ENCODE measurements at places on chromosomes 2 and 18. TPM values are rescaled to one million over a fixed set of nuclear protein-coding genes. Genes with fewer than 3 reads are reported as not detected.

The NEURL3 gene
- total RNA-seq, result not detected

The SRD5A2 gene
- total RNA-seq, result under 0.01 TPM

The SMC6 gene
- total RNA-seq, result 39.3 TPM

The INSIG2 gene
- 5.9 TPM for total RNA-seq

The TMEM198 gene
- total RNA-seq, result 2.8 TPM

The AFG3L2 gene
- 76.7 TPM for total RNA-seq

The MAB21L4 gene
- total RNA-seq, result not detected

The GRP gene
- total RNA-seq, result not detected
